Stimulated activated naive CD4-positive, alpha-beta T cell treated with Interleukin-2 at 50 U/mL for 16 hours (primary cell): ENCODE measurements at places on chromosomes 2 and 18.

DNA sequence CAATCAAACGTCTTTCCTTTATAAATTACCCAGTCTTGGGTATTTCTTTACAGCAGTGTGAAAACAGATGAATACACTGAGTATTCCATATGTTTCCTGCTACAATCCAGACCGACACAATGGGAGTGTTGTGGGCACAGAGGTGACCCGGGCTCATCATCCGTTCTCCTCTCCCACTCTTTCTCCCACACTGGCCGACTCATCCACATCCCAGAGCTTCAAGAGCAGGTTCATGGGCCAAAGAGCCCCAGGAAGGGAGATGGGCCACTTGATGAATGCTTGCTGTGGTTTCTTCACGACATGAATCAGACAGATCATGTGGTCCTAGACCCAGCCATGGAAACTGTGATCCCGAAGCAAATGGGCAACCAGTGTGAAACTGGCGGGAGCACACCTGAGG, 4.1 kb upstream of the COPS8 start:
- DNase-seq, result no peak

GRCh38 chr2:42353792-42354429, 7.1 kb downstream of the COX7A2L start:
- DNase-seq, result no peak

DNA sequence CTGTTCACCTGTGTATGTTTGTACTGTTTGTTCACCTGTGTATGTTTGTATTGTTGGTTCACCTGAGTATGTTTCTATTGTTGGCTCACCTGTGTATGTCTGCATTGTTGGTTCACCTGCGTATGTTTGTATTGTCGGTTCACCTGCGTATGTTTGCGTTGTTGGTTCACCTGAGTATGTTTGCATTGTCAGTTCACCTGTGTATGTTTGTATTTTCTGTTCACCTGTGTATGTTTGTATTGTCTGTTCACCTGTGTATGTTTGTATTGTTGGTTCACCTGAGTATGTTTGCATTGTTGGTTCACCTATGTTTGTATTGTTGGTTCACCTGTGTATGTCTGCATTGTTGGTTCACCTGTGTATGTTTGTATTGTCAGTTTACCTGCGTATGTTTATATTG, 14.6 kb downstream of the ADI1 start:
- DNase-seq, result no peak

- DNase-seq, result no peak
Measured at GRCh38 chr18:43720041-43720440, 442.8 kb upstream of the SYT4 start.

DNA sequence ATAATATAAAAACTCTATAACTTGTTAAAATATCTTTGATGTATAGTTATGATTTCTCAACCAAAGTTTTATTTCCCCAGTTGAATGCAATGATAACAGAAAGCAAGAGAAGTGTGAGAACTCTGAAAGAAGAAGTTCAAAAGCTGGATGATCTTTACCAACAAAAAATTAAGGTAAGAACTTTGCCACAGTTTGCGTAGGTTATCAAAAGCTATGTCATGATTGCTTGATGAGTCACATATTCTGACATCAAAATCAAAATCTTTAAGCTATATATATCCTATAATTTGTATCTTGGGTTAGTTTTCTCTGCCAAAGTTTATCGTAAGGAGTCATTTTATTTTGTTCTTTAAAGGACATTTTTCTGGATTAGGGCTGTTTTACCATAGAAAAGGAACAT, 35.0 kb downstream of the NDC80 start:
- no peak for DNase-seq

DNA sequence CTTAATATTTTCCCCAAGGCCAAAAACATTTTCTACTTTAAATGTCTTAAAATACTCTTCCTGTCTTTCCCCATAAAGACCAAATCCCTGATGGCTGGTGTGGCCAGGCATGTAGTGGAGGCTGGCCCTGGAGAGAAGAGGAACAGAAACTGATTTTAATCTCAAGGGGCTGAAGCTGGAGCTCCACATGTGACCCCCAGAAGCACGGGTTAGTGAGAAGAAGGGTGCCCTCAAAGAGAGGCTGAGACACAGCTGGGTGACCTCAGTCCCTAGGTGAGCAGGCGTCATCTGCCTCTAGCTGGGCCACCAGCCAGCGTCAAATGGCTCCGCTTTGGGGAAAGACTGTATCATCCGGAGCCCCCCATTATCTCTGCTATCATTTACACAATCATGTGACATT, 19.3 kb upstream of the TMEM18 start:
- DNase-seq, result no peak

GRCh38 chr18:650428-650858, 7.0 kb upstream of the TYMS start:
- no peak for DNase-seq

DNA sequence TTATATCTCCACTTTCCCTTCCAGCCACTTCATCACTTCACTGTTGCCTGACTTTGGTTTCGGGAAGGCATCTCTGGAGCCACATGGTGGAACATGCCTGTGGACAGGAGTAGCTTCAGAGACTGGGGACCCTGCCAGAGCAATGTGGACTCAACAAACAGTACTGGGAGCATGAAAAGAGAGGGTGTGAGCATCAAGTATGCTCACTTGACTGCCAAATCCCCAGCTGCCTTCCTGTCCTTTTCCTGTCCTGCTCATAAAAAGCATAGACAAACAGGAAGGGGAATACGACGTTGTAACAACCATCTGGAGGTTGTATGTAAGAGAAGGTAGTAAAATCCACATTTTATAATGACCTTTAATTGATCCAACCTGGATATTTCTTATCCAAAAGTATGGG, 61.3 kb upstream of the CSRNP3 start:
- DNase-seq, result no peak

GRCh38 chr2:143426296-143426695, 297.1 kb downstream of the ARHGAP15 start:
- DNase-seq, result no peak
